CD4-positive, alpha-beta memory T cell (primary cell): ENCODE measurements at places on chromosomes 4 and X.

DNA sequence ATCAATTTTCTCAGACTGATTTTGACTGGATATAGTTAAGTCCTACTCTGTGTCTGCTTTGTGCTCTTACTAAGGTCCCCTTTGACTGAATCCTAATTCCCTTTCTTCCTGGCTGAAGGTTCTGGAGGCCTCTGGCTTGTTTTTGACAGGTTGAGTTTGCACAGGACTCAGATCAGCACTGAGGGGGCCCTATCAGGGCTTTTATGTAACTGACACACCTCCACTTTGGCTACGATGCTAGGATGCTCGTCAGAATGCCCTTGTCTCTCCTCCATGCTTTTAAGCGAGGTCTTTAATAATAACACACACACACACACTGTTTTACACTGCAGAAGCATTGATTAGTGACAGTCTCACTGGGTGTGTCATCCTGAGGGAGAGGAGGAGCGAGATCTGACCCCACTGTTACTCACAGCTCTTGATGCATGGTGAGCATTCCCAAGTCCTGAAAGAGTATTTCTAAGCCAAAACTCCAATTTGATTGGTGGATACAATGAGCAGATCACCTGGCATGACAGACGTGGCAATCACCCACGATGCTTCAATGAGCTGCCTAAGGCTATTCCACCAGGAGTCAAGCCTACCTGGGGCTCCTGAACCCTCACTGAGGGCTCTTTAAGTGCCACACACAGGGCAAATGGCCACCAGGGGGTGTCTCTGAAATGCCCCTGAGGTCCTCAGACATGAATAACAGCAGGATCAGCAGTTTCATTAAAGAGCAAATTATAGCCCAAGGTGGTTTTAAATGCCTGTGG lies 130.4 kb upstream of the CPEB2 start:
- DNase-seq, result no peak
- no peak overlapping the region for H3K27ac ChIP-seq
- no peaks in the 10 kb centered on the region for H3K27me3 ChIP-seq

DNA sequence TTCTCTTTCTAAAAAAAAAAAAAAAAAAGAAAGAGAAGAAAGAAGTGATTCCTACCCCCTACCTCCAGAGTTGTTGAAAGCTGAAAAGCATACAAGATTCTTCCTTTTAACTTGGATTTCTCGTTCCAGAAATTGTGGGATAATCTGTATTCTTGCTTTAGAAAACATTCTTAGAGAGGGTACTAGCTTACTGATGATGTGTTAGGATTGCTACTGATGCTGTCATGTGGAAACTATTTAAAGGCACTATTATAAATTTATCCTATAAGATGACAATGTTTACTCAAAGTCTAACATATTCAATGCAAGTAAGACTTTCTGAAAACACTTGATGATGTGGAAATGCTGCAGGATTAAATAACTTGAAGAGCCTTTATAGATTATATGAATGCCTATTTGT lies 204.0 kb upstream of the PUDP start:
- no peak overlapping the region for H3K4me3 ChIP-seq
- no peak overlapping the region for H3K27ac ChIP-seq
- no peaks in the 10 kb centered on the region for H3K4me1 ChIP-seq

DNA sequence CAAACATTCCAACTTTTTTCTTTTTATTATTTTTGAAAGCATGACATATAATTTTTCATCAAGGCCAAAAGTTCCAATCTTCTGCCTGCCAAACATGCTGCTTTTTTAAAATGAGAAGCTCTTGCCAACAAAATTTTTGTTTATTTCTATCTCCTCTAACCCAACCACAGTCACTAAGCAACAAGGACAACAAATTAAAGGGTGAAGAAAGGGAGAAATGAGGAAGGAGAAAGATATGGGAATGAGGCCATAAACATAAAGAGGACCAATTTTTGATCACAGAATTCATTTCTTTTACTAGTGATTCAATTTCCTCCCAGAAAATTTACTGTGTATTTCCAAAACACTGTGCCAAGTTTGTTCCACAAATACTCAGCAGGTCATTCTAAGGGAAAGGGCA lies 537.0 kb upstream of the DIAPH2 start:
- H3K4me1 ChIP-seq, result no peaks in the 10 kb centered on the region
- H3K4me3 ChIP-seq, result no peak overlapping the region
- DNase-seq, result no peak

DNA sequence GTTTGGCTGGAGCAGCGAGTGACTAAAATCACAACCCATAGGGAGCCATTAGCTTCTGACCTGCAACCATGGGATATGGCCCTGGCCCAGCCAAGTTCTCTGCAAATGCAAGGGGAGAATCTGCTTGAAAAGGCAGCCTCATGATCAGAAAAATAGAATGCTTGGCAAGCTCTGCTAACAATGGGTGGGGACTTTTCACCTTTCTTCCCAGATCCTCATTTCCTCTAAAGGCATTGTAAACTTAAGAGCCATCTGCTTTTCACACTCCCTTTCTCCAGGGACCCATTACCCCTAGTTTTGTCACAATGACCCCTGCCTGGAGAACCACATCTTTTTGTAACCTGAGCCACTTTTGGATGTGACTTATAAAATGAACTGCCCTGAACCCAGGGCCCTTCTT lies 104.3 kb downstream of the PARM1 start:
- no peaks in the 10 kb centered on the region for H3K27me3 ChIP-seq
- H3K4me1 ChIP-seq, result no peaks in the 10 kb centered on the region
- no peak for DNase-seq
- no peaks in the 10 kb centered on the region for H3K36me3 ChIP-seq

DNA sequence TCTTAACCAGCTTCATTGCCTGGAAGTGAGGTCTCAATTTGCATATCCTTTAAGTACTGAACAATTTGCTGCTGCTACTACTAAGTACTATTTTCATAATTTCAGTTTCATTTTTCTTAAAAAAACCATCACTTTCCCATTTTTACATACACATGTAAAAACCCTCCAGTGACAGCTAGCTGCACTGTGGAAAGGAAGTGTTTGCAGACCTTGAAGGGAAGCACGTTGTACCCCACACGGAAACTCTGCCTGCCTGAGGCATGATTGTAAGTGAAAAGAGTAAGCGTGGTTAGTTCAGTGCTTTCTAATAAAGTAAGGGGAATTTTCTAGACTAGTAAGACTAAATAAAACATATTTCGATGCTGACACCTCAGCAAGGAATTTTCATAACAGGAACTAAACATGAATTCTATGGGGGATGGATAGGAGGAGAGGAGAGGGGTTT lies 103.6 kb downstream of the RAPGEF2 start:
- no peak overlapping the region for H3K27ac ChIP-seq
- no peak for DNase-seq

DNA sequence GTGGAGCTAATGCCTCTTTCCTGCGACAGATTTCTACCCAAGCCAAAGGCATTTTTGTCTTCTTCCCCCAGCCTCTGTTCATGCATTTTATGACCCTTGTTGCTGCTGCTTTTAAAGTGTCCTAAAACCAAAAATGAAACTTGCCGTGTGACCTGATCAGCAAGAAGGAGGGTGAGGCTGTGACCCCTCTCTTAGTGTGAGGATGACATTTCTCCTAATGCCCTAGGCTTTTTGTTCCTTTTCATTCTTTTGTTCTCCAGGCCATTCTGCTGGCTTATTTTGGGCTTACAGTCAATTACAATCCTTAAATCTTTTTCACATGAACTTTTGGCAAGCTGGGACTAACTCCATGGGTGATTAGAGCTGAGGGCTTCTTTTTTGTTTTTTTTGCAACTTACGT lies 34.4 kb downstream of the PTTG2 start:
- H3K4me3 ChIP-seq, result no peak overlapping the region
- no peaks in the 10 kb centered on the region for H3K27me3 ChIP-seq
- DNase-seq, result no peak

DNA sequence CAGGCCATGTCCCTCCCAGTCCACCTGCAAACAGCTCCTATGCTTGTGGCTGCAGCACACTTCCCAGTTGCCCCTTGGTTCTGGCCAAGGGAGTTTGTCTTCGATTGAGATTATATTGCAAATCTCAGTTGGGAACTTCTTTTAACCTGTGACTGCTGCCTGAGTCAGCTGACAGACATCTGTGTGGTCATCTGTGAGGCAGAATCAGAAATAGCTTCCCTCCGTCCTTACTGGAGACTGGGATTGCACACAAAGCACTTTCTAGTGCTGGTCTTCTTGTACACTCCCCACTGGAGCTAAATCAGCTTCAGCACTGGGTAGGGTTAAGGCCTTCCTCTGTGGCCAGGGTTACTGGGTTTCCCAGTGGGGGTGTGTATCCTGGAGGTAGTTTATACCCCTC lies 34.3 kb downstream of the ZNF330 start:
- no peak for DNase-seq
- no peak overlapping the region for H3K27ac ChIP-seq

DNA sequence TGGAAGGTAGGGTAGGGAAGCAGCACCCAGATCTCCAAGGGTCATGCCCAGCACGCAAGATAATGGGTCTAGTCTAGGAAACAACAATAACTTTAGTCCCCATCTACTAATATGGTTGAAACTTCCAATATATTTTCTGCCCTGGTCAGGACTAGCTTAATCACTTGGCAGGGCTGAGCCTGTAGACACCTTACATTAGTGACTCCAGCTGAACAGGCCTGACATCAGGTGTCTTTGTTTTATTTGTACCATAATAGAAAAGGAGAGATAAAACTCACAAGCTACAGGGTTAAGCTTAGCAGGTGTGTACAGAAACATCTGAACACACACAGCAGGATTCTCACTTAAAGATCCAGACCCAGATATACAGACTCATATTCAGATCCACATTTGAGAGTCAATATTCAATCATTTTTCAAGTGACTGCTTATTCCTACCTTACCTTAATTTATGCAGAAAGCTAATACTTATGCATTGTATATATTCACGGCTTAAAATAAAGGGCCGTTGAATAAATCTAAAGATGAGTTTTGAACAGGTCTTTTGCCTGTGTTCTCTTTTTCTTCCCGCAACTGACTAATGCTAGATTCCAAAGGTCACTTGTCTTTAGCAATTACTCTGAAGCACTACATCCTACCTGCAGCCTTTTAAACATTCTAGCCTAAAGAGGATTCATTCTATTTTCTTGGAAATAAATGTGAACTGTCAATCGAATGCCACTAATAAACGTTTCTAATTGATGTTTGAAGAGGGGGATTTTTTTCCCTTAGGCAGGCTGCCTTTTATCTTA lies 745.3 kb downstream of the RPA4 start:
- no peak overlapping the region for H3K27ac ChIP-seq
- no peaks in the 10 kb centered on the region for H3K4me1 ChIP-seq
- DNase-seq, result no peak
- H3K36me3 ChIP-seq, result no peaks in the 10 kb centered on the region
- H3K27me3 ChIP-seq, result no peaks in the 10 kb centered on the region
- H3K4me3 ChIP-seq, result no peak overlapping the region

DNA sequence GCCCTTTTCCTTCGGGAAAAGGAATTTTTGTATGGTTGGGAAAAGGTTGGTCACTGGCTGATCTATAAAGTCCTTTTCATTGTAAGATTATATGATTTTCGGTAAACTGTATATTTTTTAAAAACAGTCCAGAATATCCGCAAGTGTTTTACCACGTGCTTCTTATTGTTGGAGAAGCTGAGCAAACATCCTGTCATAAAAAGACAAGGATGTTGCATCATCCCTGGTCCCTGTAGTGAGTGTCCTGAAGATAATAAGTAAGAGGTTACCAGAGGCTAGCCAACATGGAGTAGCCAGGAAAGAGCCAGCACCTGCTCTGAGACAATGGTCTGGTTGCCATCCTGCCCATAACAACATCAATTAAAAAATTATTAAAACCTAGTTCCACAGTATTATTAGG lies 5.1 kb downstream of the CXCL9 start:
- H3K27me3 ChIP-seq, result no peaks in the 10 kb centered on the region
- H3K4me3 ChIP-seq, result no peak overlapping the region
- no peaks in the 10 kb centered on the region for H3K4me1 ChIP-seq

DNA sequence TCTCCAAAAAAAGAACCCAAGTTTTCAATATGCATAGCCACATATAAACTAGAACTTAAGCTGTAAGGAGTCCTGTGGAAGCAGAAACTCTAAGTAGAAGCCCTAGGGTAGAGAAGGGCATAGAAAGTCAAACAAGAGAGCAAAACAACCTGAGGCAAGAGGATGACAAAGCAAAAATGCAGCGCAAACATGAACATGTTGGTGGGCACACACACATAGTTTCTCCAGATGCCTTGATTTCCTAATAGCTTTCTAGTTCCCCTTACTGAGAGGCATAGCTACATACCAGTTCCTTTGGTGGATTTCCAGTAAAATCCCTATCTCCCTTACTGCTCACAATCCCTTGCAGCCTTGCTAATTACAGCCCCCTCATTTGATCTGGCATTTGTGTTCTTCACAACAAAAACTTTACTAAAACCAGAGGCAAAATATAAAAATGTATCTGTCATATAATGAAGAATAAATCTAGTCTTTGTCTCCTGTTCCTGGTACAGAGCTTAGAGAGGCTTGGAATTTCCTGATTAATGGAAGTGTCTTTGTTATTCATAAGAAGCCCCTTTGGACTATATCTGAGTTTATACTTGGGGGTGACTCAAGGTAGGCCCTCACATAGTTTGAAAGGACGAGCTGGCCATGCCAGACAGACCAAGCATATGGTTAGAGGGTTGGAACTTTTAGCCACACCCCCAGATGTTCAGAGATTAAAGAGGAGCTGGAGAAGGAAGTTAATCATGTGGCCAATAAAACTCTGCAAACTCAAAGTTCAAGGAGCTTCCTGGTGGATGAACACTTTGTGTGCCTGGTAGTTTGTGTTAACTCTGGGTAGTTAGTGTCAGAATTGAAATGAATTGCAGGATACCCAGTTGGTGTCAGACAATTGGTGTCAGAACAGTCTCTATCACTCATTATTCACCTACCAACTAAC lies 52.7 kb upstream of the ZCCHC13 start:
- H3K27ac ChIP-seq, result no peak overlapping the region
- no peaks in the 10 kb centered on the region for H3K36me3 ChIP-seq
- H3K4me1 ChIP-seq, result no peaks in the 10 kb centered on the region
- no peak for DNase-seq
- no peaks in the 10 kb centered on the region for H3K27me3 ChIP-seq

DNA sequence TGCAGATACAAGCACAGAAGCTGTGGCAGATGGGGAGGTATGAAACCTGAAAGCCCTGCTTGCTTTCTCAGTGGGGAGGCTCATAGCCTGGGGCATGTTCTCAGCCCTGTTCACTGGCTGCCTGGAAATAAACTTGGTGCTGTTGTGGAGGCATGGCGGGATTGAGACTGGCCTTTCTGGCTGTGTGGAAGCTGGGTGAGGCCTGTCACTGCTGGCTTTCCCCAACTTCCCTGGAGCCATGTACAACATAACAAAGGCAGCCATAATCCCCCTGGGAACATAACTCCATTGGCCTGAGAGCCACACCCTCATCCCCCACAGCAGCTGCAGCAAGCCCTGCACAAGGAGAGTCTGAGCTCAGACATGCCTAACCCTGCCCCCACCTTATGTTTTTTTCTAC lies 237.7 kb upstream of the TLL1 start:
- H3K36me3 ChIP-seq, result no peaks in the 10 kb centered on the region
- H3K27me3 ChIP-seq, result no peaks in the 10 kb centered on the region
- no peaks in the 10 kb centered on the region for H3K4me1 ChIP-seq

DNA sequence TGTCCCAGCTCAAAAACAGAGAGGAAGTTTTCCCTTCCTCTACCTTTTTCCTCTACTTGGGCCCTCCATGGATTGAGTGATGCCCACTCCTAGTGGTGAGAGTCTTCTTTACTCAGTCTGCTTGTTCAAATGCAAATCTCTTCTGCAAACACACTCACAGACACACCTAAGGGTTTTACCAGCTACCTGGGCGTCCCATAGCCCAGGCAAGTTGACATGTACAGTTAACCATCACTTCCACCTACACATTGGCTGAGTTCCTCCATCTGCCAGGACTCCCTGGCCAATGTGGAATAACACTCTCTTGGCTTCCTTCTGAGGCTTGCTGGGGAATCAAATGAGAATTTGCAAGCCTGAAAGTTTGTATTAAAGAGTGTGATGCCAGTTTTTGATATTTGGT lies 45.7 kb upstream of the DHRSX start:
- H3K4me3 ChIP-seq, result no peak overlapping the region
- no peaks in the 10 kb centered on the region for H3K36me3 ChIP-seq
- H3K27me3 ChIP-seq, result no peaks in the 10 kb centered on the region
- H3K27ac ChIP-seq, result no peak overlapping the region
- no peak for DNase-seq
